Activated CD4-positive, CD25-positive, alpha-beta regulatory T cell (primary cell): ENCODE measurements at places on chromosomes 2 and 18.

GRCh38 chr2:20136149-20136548 is 84.7 kb upstream of the LAPTM4A start:
- DNase-seq: no peak

DNA sequence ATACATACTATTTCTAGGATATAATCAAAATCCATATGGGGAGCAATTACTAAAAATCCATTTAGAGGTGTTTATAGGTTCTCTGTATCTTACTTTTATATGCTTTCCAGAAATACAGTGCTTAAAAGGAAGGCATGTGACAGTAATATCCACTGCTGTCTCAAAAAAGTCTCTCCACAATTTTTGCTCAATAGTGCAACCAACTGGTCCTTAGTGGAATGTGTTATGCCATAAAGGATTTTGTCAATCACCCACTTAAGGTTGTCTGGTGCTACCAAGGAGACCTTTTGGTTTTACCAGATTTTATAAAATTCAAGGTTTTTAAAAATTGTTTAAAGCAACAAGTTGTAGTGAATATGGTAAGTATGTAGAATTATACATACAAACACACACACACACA is 328.5 kb upstream of the DSEL start:
- DNase-seq: no peak

- no peak for DNase-seq
Observed at GRCh38 chr2:167487728-167488127, 599.4 kb downstream of the XIRP2 start.

GRCh38 chr2:233501198-233502076 is 65.1 kb downstream of the USP40 start:
- DNase-seq: no peak

- DNase-seq: no peak
Observed at GRCh38 chr2:171158036-171158789, 2.5 kb downstream of the TLK1 start.

DNA sequence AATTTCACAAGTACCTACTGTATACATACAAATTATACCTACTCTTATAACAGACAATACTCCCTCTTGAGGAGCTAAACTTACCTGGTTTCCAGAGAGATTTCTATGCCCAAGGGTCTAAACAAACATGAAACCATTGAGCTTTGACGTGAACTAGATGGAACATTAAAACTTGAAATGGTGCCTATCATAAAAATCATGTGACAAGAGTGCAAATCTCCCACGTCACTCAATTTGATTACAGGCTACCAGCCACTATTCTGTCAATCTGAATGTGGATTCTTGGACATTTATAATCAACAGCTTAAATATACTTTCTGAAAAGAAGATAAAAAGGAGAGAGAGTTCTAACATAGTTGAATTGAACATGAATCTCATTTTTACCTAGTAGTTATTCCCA is 297.1 kb upstream of the SESTD1 start:
- no peak for DNase-seq

- no peak for DNase-seq
Observed at GRCh38 chr2:235675678-235676535, 182.1 kb downstream of the AGAP1 start.

GRCh38 chr2:232761301-232761907 is 15.0 kb downstream of the KCNJ13 start:
- no peak for DNase-seq

DNA sequence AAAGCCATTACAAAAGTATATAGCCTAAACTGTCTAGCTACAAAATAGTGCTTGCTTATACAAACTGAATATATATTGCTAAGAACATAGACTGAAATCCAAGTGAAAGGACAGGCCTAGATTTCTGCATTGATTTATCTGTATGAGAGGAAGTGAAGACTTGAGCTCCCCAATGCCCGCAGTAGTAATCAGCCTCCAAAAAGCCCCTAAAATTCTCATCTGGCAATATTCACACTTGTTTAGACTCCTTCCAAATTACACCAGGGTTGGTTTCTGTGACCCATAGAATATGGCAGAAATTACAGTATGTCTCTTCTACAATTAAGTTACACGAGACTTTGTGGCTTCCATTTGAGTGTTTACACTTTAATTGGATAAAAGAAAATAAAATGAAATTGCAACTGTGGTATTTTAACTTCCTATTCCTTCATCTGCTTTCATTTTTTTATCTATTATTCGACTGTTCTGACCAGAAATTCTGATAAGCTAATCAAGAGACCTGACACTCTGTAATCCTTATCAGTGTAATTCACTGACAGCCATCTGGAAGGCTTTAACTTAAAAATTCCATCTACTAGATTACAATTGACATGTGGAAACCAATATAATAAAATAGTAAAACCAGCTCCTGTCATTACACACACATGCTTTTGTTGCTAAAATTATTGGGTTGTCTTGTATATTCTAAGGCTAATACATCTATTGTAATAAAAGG is 21.1 kb downstream of the ABCB11 start:
- no peak for DNase-seq

DNA sequence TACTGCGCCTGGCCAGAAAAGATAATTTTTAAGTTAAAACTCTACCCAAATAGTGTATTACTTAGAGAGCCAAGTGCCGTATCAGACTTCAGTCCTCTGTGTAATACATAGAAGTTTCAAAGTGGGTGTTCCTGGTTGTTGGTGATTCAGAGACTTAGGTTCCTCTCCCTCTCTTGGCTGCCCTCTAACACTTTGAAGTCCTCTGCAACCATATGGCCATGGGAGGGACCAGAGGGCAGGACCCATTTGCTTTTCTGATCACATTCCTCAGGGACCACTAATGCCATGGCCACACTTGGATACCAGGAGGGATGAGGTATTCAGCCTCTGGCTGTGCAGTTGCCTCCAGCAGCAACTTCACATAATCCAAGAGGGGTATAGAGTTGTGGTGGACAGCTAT is 131.5 kb downstream of the CAPN13 start:
- DNase-seq: no peak

GRCh38 chr2:162490761-162491470 is 147.0 kb downstream of the GCA start:
- DNase-seq: no peak

DNA sequence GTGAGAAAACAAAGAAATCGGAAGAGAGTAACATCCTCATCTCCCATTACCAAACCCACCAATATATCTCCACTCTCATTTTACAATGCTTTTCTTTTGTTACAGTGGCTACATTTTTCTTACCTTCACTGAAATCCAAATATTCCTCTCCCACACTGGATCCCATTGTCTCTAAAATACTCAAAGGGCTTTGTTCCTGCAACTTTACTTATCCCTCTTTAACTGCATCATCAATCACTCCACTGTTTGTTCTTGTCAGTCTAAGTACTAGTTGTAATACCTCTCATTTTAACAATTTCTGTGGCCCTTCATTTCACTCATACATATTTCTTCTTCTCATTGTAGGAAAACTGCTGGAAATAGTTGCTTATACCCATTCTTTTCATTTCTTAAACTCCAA is 464.2 kb upstream of the PIK3C3 start:
- DNase-seq: no peak

DNA sequence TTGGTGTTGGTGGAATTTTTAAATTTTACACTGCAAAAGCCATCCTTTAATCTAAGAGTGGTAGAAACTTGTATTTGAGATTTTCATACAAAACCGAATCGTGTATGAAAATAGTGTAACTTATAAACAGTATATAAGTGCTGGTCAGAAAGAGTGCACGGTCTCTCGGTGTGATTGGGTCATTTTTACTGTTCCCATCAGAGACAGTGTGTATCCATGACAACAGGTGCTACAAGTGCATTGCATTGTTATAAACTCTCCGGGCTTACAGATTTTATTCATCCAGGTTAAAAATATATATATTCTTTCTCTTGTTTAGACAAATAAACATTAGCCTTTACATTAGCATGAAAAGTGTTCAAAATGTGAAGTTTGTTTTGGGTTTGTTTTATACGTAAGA is 721.9 kb downstream of the METTL4 start:
- no peak for DNase-seq

DNA sequence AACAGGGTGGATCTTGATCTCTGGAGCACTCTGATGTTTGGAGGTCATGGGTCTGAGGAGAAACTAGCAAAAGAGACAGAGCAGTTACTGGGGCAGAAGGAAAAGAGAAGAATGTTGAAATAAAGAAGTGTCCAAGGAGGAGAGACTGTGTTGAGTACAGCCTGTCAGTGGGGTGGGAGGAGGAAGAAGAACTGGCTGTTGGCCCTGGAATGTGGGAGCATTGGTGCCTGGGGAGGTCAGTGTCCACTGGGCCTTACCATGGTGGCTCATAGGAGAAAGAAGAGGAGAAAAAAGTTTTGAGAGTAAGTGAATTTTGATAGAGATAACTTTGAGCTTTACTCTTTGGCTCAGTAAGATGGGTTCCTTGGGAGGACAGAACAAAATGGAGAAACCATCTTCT is 499.0 kb downstream of the TXNL1 start:
- DNase-seq: no peak

GRCh38 chr18:10015288-10015701 is 101.5 kb downstream of the VAPA start:
- no peak for DNase-seq

- no peak for DNase-seq
Observed at GRCh38 chr2:133338224-133338623, 230.0 kb downstream of the NCKAP5 start.

- DNase-seq: no peak
Observed at GRCh38 chr18:43570593-43570992, 293.3 kb upstream of the SYT4 start.

DNA sequence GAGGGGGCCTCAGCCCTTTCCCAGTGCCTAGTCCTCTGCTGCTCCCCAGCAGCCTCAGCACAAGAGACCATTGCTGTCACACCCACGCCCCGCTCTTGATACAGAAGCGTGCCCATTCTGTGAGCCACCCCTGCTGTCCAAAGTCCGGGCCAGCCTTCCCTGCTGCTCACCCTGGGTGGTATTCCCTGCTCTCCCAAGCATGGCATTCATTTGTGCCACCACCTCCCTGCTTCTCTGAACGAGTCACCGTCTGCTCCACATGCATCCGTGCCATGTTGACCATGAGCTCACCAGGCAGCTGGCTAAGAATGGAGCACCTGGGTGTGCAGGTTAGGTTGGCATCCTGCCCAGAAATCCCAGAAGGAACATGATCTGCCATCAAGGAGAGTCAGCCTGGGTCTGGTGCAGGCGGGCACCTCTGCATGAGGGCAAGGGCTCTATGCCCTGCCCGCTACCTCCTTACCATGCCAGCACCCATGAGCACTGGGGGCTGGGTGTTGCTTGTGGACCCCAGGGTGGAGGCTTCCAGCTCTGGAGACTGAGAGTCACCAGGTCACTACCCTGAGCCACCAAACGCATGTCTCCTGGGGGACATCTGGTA is 63.0 kb downstream of the TWIST2 start:
- no peak for DNase-seq

GRCh38 chr2:121816797-121817196 is 61.3 kb downstream of the TSN start:
- DNase-seq: no peak

GRCh38 chr2:229931241-229931640 is 8.9 kb downstream of the FBXO36 start:
- DNase-seq: no peak

- no peak for DNase-seq
Observed at GRCh38 chr2:217074576-217075255, 214.9 kb upstream of the TNP1 start.

DNA sequence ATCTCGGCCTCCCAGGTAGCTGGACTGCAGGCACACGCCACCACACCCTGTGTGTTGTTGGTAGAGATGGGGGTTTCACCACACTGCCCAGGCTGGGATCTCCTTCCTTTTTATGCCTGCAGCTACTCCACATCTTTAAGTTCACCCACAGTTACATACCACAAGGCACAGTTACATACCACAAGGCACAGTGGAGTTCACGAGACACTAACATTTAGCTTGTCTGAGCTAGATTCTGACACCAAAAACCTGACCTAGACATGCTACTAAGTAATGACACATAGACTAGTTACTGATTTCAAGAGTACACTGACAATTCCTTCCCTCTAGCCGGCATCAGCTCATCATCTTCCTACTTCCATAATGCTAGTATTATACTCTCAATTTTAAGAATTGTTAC is 4.3 kb downstream of the POLR2D start:
- DNase-seq: no peak

GRCh38 chr2:1538663-1539062 is 125.4 kb downstream of the TPO start:
- no peak for DNase-seq

GRCh38 chr2:234204480-234204879 is 154.0 kb downstream of the SPP2 start:
- no peak for DNase-seq

DNA sequence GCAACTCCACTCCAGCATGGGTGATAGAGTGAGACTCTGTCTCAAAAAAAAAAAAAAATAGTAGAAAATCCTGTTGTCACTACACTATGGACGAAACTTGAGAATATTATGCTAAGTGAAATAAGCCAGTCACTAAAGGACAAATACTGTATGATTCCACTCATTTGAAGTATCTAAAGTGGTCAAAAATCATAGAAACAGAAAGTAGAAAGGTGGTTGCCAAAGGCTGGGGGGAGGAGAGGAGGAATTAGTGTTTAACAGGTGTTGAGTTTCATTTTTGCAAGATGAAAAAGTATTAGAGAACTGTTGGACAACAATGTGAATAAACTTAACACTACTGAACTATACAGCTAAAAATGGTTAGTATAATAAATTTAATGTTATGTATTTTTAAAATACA is 18.8 kb upstream of the RMP24 start:
- DNase-seq: no peak

DNA sequence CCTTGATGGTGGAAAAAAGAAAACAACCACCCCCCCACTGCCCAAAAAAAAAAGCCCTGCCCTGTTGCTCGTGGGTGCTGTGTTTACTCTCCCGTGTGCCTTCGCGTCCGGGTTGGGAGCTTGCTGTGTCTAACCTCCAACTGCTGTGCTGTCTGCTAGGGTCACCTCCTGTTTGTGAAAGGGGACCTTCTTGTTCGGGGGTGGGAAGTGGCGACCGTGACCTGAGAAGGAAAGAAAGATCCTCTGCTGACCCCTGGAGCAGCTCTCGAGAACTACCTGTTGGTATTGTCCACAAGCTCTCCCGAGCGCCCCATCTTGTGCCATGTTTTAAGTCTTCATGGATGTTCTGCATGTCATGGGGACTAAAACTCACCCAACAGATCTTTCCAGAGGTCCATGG is 28.0 kb downstream of the MAL start:
- DNase-seq: no peak

GRCh38 chr18:40233931-40234616 is 1721.0 kb upstream of the PIK3C3 start:
- no peak for DNase-seq

- no peak for DNase-seq
Observed at GRCh38 chr18:69789794-69790193, 157.9 kb downstream of the CD226 start.

DNA sequence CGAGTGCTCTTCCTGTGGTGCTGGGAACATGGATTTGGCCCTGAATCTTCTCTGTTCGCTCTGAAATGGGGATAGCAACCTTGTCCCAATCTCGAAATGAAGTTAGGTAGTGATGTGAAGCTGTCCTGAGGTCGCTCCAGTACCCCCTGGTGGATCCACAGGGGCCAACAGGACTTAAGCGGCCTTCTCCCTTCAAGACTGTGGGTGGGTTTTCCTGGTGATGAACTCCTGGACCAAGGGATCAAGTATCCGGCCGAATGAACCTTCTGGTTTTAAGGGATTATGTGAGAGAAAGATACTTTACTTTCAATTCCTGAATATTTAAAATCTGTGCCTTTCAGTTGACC is 156.5 kb downstream of the NAPG start:
- DNase-seq: no peak

GRCh38 chr2:105186967-105187498 is 54.5 kb upstream of the GPR45 start:
- no peak for DNase-seq
